Naive B cell (primary cell): ENCODE measurements at places on chromosomes 7 and 10.
A peak's percentile ranks its signal among the peaks of the same experiment; 100 is the strongest.

- H3K4me1 ChIP-seq, result no peaks in the 10 kb centered on the region
- DNase-seq, result no peak
- no peak overlapping the region for H3K27ac ChIP-seq
- no peak overlapping the region for H3K4me3 ChIP-seq
Measured at GRCh38 chr10:21080261-21080660, 183.2 kb upstream of the NEBL start.

DNA sequence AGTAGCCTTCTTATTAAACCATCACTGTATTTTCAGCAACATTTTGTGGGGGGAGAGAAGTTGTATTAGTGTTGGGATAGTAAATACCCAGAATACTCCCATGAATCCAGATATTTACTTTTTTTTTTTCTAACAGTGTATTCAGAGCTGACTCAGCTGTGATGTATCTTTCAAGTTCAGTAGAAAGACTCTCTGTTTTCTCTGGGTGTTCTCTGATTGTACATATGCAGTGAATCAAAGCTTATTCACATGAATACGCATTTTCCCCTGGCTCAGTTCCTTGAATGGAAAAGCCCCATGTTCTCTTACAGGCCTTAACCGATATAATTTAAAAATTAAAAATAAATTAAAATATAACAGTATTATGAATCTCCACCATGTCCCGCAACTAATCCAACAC is 1.3 kb downstream of the TFPI2 start:
- H3K27ac ChIP-seq, result no peak overlapping the region
- H3K4me3 ChIP-seq, result no peak overlapping the region
- peaks cover 4% of the 10 kb centered on the region for H3K36me3 ChIP-seq
- no peak for DNase-seq
- H3K27me3 ChIP-seq, result peaks cover 67% of the 10 kb centered on the region

- DNase-seq, result no peak
- no peak overlapping the region for H3K4me3 ChIP-seq
- no peaks in the 10 kb centered on the region for H3K4me1 ChIP-seq
- H3K36me3 ChIP-seq, result no peaks in the 10 kb centered on the region
Measured at GRCh38 chr10:25405871-25406270, 231.1 kb downstream of the GPR158 start.

DNA sequence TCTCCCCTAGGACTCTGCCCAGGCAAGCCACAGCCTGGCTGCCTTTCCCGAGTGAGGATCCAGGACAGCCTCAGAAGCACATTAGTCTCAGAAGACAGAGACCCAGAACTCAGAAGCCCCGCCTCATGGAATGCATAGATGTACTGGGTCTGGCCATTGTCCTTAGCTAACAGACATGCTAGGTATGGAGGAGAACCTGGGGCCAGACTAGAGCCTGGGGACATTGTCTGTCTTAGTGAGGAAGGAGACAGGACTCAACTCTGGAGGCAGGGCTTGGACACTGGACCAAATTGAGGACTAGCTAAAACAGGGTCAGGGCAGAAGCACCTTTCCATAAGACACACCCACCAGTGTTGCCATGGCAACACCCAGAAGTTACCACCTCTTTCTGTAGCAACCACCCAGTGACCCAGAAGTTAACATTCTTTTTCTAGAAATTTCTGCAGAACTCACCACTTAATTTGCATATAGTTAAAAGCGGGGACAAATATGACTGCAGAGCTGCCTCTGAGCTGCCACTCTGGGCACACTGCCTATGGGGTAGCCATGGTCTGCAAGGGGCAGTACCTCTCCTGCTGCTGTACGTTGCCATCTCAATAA is 27.5 kb downstream of the TLX1 start:
- DNase-seq, result no peak
- peaks cover 94% of the 10 kb centered on the region for H3K27me3 ChIP-seq
- peak overlapping the region; percentile 6 for H3K27ac ChIP-seq
- peaks cover 13% of the 10 kb centered on the region for H3K4me1 ChIP-seq
- H3K4me3 ChIP-seq, result no peak overlapping the region

DNA sequence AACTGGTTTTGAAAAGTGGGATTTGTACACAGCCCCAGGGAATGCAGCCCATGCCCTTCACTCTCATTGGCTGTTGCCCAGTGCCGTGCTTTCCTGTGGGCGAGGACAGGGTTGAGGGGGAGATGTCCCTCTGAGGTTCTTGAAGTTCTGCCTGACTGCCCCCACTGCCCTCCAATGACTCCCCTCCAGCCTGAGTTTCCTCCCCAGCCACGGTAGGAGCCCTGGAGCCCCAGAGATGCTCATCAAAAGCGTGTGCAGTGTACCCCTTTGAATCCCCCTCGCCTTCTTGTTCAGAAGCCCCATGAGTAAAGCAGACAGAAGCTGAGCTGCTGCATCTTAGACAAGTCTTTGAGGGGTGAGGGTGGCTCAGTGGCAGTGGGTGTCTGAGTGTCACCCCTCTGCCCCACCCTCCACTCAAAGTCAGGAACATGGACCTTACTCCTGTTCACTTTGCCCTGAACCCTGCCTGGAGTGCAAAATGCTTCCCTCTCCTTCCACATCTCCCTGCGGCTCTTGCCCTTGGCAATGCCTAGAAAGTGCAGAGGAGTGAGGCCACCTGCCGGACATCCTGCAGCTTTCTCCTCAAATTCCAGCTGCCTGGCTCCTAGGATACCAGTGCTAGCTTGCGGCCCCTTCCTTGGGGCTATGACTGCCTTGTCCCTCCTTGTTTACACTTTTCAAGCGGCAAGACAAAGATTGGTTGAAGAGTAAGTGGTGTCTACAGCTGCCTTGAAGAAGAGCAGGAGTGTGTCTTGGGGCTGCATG is 19.9 kb downstream of the FAM241B start:
- no peak overlapping the region for H3K4me3 ChIP-seq
- H3K27ac ChIP-seq, result no peak overlapping the region
- H3K27me3 ChIP-seq, result peaks cover 10% of the 10 kb centered on the region
- H3K4me1 ChIP-seq, result no peaks in the 10 kb centered on the region
- no peak for DNase-seq

GRCh38 chr10:86434656-86435055 is 68.1 kb upstream of the GRID1 start:
- no peak overlapping the region for H3K27ac ChIP-seq
- peaks cover 7% of the 10 kb centered on the region for H3K36me3 ChIP-seq
- H3K4me3 ChIP-seq, result no peak overlapping the region
- DNase-seq, result no peak
- H3K4me1 ChIP-seq, result no peaks in the 10 kb centered on the region

- H3K27me3 ChIP-seq, result no peaks in the 10 kb centered on the region
- no peaks in the 10 kb centered on the region for H3K36me3 ChIP-seq
- H3K27ac ChIP-seq, result no peak overlapping the region
Measured at GRCh38 chr7:76336094-76336493, 22.7 kb downstream of the YWHAG start.

GRCh38 chr7:39644170-39644569 is 20.8 kb downstream of the RALA start:
- no peak overlapping the region for H3K4me3 ChIP-seq
- no peak overlapping the region for H3K27ac ChIP-seq
- DNase-seq, result no peak
- no peaks in the 10 kb centered on the region for H3K27me3 ChIP-seq
- H3K36me3 ChIP-seq, result no peaks in the 10 kb centered on the region
- H3K4me1 ChIP-seq, result peaks cover 42% of the 10 kb centered on the region

- H3K36me3 ChIP-seq, result peaks cover 16% of the 10 kb centered on the region
- H3K4me1 ChIP-seq, result no peaks in the 10 kb centered on the region
- no peaks in the 10 kb centered on the region for H3K27me3 ChIP-seq
- no peak overlapping the region for H3K4me3 ChIP-seq
- H3K27ac ChIP-seq, result no peak overlapping the region
- peak; percentile 34 for DNase-seq
Measured at GRCh38 chr7:24812305-24812945, 55.2 kb upstream of the GSDME start.

- H3K4me1 ChIP-seq, result no peaks in the 10 kb centered on the region
- H3K27me3 ChIP-seq, result no peaks in the 10 kb centered on the region
- no peak overlapping the region for H3K4me3 ChIP-seq
- H3K27ac ChIP-seq, result no peak overlapping the region
- no peak for DNase-seq
Measured at GRCh38 chr10:3687510-3688081, 97.4 kb downstream of the KLF6 start.

DNA sequence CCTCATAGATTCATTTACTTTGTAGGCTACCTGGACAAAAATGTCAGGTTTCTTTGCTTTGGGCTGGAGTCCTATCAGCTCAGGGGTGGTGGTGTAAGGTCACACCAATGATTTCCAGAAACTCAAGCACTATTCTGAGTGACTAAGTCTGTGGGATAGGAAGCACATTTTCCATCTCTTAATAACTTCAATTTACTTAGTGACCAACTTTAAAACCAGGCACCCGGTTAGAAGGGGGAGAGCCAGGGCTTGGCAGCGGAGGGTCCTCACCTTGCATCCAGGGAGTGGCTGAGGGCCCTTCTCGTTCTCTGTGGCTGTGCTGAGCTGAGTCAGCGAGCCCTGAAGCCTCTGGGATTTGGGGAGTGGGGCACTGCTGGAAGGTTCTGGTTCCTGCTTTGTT is 6.7 kb downstream of the CHST3 start:
- no peaks in the 10 kb centered on the region for H3K4me1 ChIP-seq
- peaks cover 23% of the 10 kb centered on the region for H3K27me3 ChIP-seq
- no peak overlapping the region for H3K27ac ChIP-seq
- no peaks in the 10 kb centered on the region for H3K36me3 ChIP-seq
- DNase-seq, result no peak

DNA sequence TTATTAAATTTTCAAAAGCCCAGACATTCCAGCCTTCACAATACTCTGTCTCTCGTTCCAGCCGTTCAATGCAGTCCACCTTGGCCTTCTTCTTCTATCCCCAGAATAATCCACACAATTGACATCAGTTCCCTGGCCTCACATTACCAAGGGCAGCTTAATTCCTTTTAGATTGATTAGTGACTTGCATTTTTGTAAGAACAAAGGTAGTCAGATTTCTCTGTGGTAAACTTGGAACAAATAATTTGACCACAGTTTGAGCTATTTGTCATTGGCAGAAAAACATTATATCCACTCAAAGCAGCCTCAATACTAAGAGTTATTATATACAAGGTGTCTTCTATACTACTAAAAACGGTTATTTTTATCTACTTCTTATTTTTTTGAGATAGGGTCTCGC is 5.1 kb upstream of the CYTH3 start:
- no peaks in the 10 kb centered on the region for H3K36me3 ChIP-seq
- no peak overlapping the region for H3K27ac ChIP-seq
- no peak for DNase-seq

DNA sequence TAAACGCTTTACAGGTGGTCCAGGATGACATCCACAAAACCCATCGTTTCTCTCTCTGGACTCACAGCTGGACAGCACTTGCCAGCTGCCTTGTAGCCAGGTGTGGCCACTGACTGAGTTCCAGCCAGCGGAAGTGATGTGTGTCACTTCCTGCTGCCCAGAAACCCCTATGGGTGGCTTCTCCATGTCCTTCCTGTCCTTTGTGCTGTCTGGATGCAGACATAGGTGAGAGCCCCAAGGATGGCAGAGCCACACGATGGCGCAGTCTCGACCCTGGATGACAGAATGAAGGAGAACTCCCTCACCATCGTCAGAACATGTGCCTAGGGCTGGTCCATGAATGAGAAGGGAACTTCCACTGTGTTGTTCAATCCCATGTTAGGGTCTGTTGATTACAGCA is 22.1 kb downstream of the NMT2 start:
- peaks cover 23% of the 10 kb centered on the region for H3K4me1 ChIP-seq
- no peaks in the 10 kb centered on the region for H3K36me3 ChIP-seq
- H3K27me3 ChIP-seq, result no peaks in the 10 kb centered on the region
- H3K4me3 ChIP-seq, result no peak overlapping the region
- no peak for DNase-seq

- no peaks in the 10 kb centered on the region for H3K36me3 ChIP-seq
- peak overlapping the region; percentile 6 for H3K4me3 ChIP-seq
- no peak overlapping the region for H3K27ac ChIP-seq
- peaks cover 7% of the 10 kb centered on the region for H3K27me3 ChIP-seq
- H3K4me1 ChIP-seq, result peaks cover 37% of the 10 kb centered on the region
Measured at GRCh38 chr7:16933296-16934279, 51.8 kb upstream of the AGR3 start.

- no peak overlapping the region for H3K27ac ChIP-seq
- H3K4me1 ChIP-seq, result no peaks in the 10 kb centered on the region
- DNase-seq, result no peak
- H3K4me3 ChIP-seq, result no peak overlapping the region
- H3K27me3 ChIP-seq, result peaks cover 26% of the 10 kb centered on the region
- no peaks in the 10 kb centered on the region for H3K36me3 ChIP-seq
Measured at GRCh38 chr7:73932364-73932763, 71.4 kb downstream of the TMEM270 start.

DNA sequence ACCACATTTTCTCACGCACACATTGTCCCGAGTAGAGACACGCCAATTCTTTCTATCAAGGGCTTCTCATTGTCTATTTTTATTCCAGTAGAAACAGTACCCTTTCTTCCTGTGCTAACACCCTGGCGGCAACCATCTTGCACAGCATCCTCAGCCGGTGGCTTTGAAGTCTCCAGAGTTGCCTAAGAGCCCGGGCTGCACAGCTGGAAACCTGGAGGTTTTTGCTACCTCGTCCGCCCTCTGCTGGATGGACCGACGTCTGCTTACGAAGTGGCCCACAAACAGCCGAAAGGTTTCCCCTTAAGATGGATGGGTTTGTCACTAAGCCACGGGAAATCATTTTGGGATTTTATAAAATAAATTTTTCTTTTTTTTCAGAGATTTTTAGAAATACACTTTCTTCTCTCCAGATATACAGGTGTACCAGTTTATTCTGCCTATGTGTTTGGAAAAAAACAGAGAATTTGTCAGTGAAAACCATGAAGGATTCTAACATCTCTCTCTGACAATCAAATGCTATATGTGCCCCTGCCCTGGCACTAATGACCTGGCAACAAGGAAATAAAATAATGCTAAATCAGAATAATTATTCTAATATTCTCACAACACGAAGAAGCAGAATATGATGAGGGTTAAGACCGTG is 81.8 kb upstream of the FAM204A start:
- peak; percentile 10 for DNase-seq
- H3K36me3 ChIP-seq, result no peaks in the 10 kb centered on the region
- no peaks in the 10 kb centered on the region for H3K4me1 ChIP-seq
- H3K27me3 ChIP-seq, result peaks cover 25% of the 10 kb centered on the region

DNA sequence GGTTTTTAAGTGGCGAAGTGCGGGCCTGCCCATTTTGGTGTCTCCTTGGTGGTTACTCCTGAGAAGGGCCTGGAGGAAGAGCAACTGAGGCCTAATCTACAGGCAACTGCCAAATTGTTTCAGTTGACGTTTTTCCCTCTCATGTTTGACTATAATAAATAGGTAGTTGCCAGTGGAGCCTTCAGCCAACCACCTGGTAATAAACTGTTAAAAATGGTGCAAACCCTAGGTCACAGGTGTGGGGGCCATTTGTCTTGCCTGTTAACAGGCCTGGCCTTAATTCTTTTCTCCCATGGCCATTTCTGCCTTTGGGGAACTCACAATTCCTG is 3.7 kb downstream of the IKZF1 start:
- H3K36me3 ChIP-seq, result peaks cover 17% of the 10 kb centered on the region
- no peaks in the 10 kb centered on the region for H3K27me3 ChIP-seq
- peak overlapping the region; percentile 93 for H3K27ac ChIP-seq
- H3K4me3 ChIP-seq, result peak overlapping the region; percentile 100

DNA sequence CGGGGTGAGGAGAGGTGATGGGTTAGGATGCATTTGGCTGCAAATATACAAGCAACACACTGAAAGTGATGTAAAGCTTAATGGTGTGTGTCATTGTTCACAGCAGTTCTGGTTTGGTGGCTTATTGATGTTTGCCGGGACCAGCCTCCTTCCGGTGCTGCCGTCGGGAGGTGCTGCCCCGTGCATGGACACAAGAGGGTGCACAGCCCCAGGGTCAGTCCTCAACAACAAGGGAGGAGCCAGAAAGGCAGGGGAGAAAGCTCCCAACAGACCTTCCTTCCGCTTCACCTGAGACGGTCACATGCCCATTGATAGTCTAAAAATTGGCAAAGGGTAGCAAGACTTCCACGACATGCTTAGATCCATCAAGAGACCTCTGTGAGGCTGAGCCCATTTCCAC is 9.5 kb downstream of the RNF32 start:
- H3K36me3 ChIP-seq, result peaks cover 7% of the 10 kb centered on the region
- H3K27ac ChIP-seq, result no peak overlapping the region
- H3K27me3 ChIP-seq, result peaks cover 41% of the 10 kb centered on the region
